ENCODE measurements at places on chromosomes 3 and 15.

- DNase-seq: no peak
These were observed 902 bp downstream of the P2RY13 start for GRCh38 chr3:151328298-151328995.

GRCh38 chr3:102353148-102353547 is 81.7 kb upstream of the ZPLD1 start:
- DNase-seq: no peak

GRCh38 chr3:29329986-29330890 is 49.4 kb downstream of the RBMS3 start:
- no peak for DNase-seq

GRCh38 chr15:31974855-31975829 is 55.2 kb upstream of the CHRNA7 start:
- peak; percentile 33 for DNase-seq

DNA sequence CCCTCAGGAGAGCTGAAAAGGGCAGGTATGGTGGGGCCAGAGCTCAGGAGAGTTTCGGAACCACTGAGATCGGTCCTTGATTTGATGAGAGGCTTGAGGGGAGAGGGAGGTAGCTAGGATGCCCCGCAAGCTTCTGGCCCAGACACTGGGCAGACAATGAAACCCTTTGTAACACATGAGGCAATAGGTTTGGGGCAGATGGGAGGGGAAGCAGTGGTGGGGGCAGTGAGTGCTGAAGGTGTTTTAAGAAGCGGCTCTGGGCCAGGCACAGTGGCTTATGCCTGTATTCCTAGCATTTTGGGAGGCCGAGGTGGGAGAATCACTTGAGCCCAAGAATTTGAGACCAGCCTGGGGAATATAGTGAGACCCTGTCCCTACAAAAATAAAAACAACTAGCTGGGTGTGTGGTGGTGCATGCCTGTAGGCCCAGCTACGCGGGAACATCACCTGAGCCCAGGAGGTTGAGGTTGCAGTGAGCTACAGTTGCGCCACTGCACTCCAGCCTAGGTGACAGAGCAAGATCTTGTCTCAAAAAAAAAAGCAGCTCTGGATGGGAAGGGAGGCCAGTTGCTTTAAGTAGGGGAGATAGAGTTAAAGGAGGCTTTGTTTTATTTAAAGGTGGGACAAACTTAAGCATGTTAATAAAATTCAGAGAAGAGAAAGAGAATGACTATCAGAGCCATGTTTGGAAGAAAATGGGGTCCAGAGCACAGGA is 9.6 kb upstream of the SNX22 start:
- no peak for DNase-seq

GRCh38 chr3:162586591-162586990 is 1090.0 kb downstream of the OTOL1 start:
- DNase-seq: no peak

- DNase-seq: no peak
These were observed 115.8 kb upstream of the FLNB start for GRCh38 chr3:57892423-57892822.

DNA sequence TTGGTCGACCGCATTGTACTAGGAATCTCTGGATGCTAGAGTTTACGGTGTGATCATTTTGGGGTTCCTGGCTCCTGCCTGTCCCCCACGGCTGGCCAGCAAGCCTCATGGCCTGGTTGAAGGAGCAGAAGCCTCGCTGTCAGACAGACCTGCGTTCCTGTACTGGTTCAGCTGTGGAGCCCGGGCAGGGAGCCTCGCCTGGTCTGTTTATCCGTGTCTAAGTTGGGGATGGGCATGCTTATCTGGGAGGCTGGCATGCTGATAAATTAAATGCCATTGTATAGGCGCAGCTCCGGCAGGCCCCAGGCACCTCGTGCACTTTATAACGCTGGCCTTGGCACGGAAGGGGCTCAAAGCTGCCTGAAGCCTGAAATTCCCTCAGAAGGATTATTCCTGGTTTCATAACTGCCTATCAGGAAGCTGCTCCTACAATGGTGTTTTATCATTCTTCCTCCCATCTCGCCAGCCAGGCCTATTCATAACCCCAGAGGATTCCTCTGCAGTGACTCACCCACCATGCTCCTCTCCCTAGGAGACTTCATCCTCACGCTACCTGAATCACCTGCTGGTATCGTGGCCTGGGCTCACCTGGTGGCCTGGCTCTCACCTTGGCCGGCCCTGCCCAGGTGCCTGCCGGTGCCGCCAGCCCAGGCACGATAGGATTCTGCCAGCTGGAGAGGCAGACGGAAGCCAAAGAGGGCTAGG is 110.9 kb downstream of the ASB7 start:
- DNase-seq: no peak

- DNase-seq: no peak
These were observed 154.2 kb downstream of the MECOM start for GRCh38 chr3:169509359-169509758.

- DNase-seq: no peak
These were observed 62.8 kb downstream of the XXYLT1 start for GRCh38 chr3:195208183-195208582.

- DNase-seq: no peak
These were observed 16.2 kb upstream of the PSTPIP1 start for GRCh38 chr15:76978522-76979330.

DNA sequence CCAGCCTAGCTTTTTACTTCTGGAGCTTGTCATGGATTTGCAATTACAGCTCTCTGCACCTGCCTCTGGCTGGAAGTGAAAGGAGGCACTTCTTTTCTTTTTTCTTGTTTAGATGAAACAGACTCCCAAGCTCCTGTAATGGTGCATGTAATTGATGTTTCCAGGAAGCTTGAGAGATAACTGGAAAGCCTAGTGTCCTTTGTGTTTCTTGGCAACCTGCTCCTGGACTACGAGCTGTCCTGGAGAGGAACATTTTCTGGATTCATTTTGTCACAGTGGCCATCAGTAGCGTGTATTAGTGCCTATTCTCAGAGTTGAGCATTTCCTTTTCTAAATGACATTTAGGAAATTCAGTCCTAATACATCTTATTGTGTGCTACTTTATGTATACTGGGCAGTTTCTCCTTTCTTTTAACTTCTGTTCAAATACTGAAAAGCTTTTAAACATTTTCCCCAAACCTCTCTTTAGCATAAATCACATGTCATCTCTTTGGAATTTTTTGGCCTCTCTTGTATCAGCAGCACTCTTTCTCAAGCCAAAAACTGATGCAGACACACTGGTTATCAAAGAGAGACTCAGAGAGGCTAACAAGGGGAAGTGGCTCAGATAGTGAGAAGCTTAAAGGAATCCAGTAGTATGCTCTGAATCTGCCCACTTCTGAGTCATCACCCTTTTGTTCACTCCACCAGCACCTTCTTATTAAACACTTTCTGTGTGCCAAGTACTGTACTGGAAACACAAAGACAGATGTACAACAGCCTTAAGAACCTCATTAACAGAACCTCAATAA is 62.6 kb upstream of the SLC2A2 start:
- DNase-seq: no peak

DNA sequence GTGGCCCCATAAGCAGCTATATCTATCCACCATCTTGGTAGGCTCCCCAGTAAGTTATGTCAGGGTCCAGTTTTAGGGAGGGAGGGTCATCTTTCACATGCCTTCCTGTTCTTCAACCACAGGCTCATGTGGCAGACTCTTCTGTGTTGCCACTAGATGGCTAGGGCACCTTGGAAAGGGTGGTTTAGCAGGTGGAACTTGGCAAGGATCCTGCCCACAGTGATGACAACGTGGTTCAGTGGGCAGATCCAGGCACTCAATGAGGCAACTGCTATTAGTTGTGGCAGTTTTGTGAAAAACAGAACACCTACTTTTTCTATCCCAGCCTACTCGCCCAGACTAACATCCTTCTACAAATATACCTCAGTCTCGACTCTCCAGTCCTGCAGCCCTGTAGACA is 7.2 kb upstream of the RBP1 start:
- DNase-seq: no peak

DNA sequence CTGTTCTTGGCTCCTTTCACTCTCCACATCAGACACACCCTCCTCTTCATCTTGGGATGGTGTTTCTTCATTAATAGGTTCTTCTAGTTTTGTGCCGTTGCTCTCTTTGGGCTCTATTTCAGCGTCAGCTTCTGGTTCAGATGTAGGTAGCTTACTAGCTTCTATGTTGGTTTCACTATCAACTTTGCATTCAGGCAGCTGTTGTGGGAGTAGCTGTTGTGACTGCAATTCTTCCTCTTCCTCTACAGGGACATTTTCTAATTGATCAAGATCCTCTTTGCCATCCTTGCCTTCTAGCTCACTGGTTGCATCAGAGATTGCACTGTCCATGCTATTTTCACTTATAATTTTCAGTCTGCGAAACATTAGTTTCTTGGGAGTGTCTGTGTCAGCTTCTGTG is 80.1 kb downstream of the SETD2 start:
- DNase-seq: no peak

GRCh38 chr3:119743921-119744320 is 38.0 kb upstream of the NR1I2 start:
- DNase-seq: no peak

DNA sequence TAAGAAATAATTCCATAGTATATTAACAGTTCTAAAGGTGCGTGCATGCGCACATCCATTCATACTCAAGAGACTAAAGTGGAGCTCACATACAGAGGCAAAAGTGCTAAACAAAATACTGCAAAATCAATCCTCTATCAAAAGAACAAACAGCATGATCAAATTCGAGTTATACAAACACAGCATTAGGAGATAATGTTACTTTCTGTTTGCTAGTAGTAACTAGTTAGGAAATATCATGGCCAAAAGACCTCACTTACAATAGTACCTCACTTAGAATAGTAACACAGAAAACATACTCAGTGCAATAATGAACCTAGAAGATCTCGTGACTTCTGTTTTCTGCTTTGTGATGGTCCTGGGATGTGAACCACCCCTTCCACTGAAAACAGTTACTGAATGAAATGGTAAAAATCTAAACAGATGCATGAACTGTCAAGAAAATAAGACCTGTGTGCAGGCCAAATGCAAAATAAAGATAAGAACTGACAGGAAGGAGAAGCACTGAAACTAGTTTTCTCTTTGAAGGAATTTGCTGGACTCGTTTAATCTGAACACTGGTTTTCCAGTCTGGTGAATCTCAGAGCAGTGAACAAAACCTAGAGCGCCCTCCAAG is 20.9 kb upstream of the CEMIP start:
- DNase-seq: no peak

DNA sequence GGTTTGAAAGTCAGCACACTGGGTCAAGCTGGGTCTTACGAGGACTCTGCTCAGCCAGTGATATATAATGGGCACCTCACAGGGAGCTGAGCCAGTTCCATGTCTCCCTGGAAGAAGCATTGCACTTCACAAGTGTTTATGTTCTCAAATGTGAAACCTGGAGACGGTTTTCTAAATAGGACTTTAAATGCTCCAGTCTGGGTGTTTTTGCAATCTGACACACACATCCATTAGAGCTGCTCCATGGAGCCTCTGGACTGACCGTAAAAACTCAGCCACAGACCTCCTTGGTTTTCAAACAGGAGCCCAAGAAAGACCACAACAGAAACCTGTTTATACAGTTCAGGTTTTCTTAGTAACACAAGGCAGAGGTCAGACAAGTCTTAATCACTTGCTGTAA is 201.3 kb upstream of the LRIG1 start:
- DNase-seq: no peak

GRCh38 chr15:81284256-81285031 is 39.5 kb downstream of the STARD5 start:
- DNase-seq: no peak

Data from D721Med (cell line).